ENCODE measurements at places on chromosomes 1 and 21.
A peak's percentile ranks its signal among the peaks of the same experiment; 100 is the strongest.

- no peak for DNase-seq
These were observed 76.2 kb downstream of the DISC1 start for GRCh38 chr1:231702804-231703203.

GRCh38 chr1:11596295-11596694, 57.9 kb downstream of the FBXO2 start:
- DNase-seq, result no peak

DNA sequence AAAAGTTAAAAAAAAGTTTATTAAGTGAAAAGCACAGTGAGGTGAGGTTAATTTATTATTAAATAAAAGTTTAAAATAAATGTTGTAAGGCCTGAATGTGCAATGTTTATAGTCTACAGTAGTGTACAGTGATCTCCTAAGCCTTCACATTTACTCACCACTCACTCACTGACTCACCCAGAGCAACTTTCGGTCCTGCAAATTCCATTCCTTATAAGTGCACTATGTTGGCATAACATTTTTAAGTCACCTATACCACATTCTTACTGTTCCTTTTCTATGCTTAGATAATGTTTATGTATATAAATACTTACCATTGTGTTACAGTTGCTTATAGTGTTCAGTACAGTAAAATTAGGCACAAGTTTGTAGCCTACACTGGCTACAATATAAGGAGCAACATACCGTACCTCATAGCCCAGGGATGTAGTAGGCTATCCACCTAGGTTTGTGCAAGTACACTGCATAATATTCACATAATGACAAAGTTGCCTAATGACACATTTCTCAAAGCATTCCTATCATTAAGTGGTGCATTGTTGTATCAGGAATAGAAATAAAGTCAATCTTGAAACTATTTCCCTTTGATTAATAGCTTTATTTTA, 426.5 kb upstream of the BRINP3 start:
- no peak for DNase-seq

DNA sequence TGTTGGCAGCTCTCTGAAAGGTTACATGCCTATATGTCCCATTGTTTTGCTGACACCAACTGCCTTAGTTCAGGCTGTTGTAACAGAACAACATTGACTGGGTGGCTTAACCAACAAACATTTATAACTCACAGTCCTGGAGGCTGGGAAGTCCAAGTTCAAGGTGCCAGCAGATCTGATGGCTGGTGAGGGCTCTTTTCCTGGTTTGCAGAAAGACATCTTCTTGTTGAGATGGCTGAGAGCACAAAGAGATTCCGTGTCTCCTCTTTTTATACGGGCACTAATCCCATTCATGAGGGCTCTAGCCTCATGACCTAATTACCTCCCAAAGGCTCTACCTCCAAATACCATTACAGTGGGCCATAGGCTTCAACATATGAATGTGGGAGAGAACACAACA, 10.2 kb upstream of the STMN1 start:
- no peak for DNase-seq

DNA sequence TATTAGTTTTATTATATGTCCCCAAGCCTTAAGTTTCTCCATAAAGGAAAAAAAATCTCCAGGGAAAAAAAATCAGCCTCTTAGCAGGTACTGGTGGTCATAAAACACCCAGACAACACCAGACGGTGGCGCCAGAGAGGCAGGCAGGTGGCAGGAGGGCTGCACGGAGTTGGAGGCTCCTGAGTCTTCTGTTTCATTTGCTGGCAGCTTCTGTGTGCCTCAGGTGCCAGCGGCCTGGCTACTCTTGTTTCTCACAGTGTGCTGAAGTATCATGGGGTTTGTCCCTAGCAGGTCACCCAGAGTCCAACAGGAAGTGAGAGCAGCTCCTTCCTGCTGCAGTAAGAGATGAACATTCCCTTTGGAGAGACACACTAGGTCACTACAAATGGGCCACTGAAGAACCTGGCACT, 123.3 kb upstream of the GADD45A start:
- DNase-seq, result peak; percentile 42

- DNase-seq, result no peak
These were observed 102.6 kb downstream of the SELENOF start for GRCh38 chr1:86811142-86811924.

DNA sequence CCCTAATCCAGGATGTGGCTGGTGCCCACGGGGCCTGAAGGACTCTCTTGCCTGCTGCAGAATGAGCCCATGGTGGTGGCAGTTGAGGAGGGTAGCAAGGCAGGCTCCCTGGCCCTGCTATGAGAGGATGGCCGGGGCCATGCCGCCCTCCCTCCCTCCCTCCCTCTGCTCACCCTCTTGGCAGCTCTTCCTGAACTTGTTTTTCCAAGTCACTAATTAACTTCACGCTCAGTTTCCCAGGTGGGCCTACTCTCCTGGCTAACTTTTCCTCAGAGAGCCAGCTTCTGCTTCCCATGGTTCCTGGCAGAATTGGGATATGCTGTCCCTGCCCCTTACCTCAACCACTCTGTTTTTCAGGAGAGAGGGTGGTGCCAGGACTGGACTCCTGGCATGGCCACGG, 10.2 kb downstream of the KCNC4 start:
- no peak for DNase-seq

GRCh38 chr1:233448109-233448689, 120.7 kb downstream of the MAP3K21 start:
- no peak for DNase-seq

DNA sequence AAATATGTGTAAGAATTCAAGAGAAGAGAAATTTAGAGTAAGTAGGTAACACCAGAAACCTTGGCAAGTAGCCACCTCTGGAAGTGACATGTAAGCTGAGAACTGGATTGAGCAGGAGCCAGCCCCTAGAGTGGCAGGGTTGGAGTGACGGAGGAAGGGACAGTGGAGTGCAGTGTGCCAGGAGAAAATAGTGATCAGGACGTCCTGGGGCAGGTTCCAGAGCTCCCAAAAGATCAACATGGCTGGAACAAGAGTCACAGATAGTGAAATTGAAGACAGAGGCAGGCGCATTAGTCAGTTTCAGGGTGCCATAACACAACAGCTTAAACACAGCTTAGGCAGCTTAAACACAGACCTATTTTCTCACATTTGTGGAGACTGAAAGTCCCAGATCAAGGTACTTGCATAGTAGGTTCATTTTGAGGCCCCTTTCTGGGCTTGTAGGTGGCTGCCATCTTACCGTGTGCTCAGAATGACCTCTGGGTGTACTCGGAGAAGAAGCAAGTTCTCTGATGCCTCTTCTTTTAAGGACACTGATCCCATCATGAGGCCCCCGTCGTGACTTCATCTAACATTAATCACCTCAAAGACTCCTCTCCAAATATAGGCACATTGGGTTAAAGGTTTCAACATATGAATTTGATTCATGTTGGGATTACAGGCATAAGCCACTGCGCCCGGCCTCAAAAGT, 37.2 kb downstream of the GNPAT start:
- DNase-seq, result no peak

- no peak for DNase-seq
These were observed 17.3 kb upstream of the ACADM start for GRCh38 chr1:75707191-75707590.

- no peak for DNase-seq
These were observed 1.2 kb downstream of the TUT4 start for GRCh38 chr1:52551507-52552235.

- no peak for DNase-seq
These were observed 17.2 kb downstream of the TIE1 start for GRCh38 chr1:43317817-43318471.

GRCh38 chr1:70142075-70142474, 63.3 kb downstream of the LRRC40 start:
- DNase-seq, result no peak

GRCh38 chr1:99306644-99307043, 42.4 kb downstream of the PLPPR4 start:
- DNase-seq, result no peak

DNA sequence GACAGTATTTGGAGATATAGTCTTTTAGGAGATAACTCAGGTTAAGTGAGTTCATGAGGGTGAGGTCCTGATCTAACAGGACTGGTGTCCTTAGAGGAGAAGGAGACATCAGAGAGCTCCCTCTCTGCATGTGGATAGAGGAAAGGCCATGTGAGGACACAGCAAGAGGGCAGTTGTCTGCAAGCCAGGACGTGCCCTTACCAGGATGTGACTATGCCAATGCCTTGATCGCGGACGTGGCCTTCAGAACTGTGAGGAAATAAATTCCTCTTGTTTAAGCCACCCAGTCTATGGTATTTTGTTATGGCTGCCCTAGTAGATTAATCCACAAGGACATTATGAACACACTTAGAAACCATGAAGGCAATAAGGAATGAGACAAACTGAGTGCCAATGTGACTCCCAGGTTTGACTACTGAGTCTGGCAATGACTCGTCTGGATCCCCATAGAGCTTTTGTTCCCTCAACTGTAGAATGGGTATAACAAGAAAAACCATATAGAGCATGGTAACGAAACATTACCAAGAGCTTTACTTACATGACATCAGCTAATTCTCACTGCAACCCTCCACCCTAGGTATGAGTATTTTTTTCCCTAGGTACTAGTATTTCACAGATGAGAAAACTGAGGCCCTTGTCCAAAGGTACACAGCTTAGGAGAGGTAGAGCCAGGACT, 6.5 kb downstream of the URB1 start:
- no peak for DNase-seq

- DNase-seq, result no peak
These were observed 292.8 kb upstream of the VAMP3 start for GRCh38 chr1:7478142-7478790.

DNA sequence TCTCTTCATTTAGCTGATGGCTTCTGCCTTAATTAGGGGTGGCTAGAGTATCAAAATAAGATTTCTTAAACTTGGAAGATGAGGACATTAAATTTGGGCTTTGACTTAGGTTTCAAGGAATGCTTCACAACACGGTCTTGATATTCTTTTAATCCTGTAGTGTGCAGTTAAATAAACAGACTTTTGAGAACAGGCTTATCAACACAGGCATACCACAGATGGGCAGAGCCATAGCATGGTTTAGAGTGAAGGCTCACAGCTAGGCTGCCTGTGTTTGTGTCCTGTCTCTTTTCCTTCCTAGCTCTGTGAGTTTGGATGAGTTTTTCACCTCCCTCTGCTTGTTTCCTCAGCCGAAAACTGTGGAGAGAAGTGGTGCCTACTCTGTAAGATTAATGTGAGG, 102.3 kb upstream of the IPO9 start:
- DNase-seq, result no peak

DNA sequence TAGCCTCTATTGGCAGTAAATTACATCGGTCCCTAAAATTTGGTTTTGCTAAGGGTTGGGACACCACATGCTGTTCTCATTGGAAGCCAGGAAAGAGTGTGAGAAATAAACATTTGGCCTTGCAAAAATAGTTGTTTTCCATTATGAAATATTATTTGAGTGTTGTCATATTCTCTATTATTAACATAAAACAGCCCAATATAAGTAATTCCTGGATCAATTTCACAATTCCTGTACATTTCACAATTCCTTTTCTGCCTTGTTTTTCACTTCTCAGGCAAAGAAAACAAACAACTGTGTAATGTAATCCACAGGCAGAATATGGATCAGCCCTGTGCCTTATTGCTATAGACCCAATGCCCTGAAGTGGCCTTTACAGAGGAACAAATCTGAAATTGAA, 40.5 kb downstream of the C1orf87 start:
- DNase-seq, result no peak

GRCh38 chr1:194209920-194210319, 1023.5 kb upstream of the B3GALT2 start:
- no peak for DNase-seq

DNA sequence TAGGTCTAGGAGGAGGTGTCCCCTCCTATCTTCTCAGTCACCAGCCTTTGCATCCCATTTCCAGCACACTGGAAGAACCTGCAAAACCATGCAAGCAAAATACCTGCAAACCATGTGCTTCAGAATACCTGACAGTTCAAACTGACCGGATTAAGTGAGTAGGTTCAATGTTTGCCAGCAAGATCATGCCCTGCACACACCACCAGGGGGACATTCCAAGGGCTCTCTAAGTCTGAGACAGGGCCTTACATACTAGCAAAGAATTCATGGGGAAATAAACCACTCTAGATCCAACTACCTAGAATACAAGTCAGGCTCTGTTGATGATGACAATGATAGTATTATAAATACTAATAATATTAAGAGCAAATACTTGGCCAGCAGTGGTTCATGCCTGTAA, 27.6 kb downstream of the INPP5B start:
- no peak for DNase-seq

DNA sequence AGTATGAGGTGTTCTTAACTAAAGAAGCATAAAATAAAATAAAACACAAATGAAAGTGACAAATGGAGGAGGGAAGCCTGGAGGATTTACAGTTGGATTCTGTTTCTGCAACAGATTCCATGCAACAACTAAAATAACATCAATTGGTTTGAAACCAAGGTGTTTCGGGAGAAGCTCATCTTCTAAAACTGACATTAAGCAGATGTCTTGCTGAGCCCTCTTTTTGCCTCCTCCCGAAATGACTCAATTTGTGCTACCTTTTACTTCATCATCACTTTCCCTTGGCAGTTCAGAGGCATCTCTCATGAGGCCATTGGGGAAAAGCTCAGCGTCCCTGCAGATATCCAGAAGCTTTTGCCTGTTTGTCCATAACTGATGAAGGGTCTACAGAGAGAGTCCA, 121.6 kb upstream of the ADAR start:
- DNase-seq, result no peak

GRCh38 chr1:116804736-116805135, 50.5 kb downstream of the CD2 start:
- no peak for DNase-seq

DNA sequence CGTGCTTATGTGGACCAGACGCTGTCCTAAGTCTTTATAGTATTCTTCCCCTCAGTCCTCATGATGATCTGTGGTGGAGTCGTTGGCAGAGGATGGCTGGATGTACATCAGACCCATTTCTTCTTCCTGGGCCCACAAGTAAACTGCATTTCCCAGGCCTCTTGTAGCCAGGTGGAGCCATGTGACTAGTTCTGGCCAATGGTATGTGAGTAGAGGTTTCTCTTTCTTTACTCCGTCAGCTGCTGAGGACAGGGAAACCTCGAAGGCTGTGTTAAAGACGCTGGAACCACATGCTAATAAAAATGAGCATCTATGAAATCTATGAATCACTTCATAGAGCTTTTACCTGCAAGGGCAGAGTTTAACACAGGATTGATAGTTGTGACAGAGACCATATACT, 18.7 kb upstream of the ZNF362 start:
- DNase-seq, result no peak

DNA sequence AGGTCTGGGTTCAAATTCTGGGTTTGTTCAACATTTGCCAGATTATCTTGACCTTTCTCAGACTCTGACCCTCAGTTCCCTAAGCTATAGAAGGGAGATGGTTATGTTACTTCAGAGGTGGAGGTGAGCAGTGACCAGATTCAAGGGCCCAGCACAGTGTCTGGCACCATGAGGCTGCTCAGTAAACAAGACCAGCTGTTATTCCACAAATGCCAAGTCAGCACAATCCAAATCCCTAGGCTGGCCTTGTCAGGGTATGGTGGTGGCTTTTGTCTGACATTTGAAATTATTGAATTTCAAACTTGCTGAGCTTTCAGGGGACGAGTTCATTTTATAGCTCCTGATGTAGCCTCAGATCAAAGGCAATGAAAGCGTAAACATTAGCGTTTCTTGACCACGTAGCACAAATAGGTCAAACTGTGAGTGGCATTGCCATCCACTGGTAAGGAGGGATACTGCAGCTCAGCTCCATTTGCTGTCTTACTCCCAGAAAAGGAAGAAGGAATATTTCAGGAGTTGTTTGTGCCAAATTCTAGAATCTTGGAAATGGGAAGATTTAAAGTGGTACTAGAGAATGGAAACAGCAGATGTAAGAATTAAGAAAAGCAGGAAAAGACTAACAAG, 94.3 kb upstream of the EDN2 start:
- DNase-seq, result no peak

Data from GM12892 (cell line).